Hepatic stellate cell (primary cell): ENCODE measurements at places on chromosomes 11 and 22.

- DNase-seq, result no peak
These were observed 13.4 kb downstream of the CKAP5 start for GRCh38 chr11:46832511-46833214.

GRCh38 chr22:23212061-23213021, 32.0 kb downstream of the BCR start:
- no peak for DNase-seq

GRCh38 chr22:50161508-50162390, 8.8 kb upstream of the PANX2 start:
- no peak for DNase-seq

DNA sequence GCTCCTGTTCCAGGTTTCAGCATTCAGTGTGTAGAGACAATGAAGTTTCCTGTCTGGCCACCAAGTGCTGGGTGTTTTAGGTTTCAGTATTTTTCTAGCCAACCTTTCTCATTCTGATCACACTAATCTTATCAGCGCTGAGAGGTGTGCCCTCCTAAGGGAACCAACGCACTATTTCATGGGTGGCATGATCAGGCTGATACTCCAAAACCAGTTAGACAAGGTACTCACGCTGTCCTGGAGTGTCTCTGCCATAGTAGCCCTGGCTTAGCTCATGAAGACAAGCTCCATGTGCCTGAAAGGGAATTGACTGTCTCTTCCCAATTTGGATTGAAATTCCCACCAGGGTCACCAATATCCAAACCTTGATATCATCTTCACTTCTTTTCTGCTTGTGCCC, 8.0 kb upstream of the RAB38 start:
- no peak for DNase-seq

DNA sequence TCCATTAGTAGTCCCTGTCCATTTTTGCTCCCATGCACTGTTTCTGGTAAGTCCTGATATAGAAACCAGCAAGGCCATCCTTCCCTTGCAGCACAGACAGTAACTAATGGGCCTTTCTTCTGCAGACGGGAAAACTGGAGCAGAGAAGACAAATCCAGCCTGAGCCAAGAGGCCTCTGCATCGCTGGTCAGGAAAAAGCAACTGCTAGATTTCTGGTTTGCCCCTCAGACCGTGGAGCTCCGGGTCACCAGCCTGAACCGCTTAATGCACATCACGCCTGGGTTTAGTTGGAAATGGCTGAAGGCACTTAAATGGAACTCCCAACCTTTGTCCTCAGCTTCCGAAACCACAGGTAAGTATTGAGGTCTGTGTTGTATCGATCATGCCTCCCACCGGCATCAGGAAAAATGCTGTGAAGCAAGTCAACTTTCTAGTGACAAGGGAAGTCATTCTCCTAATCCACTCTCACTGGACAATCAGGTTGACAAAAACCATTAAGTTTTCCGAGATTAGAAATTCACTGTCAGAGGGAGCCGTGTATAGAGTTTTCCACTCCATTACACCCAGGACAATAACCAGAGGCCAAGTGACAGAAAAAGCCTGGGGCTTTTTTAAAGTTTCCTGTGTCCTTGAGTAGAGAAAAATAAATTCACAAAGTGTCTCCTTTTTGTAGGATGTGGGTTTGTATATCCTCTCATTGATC, 14.8 kb upstream of the LMO2 start:
- no peak for DNase-seq

DNA sequence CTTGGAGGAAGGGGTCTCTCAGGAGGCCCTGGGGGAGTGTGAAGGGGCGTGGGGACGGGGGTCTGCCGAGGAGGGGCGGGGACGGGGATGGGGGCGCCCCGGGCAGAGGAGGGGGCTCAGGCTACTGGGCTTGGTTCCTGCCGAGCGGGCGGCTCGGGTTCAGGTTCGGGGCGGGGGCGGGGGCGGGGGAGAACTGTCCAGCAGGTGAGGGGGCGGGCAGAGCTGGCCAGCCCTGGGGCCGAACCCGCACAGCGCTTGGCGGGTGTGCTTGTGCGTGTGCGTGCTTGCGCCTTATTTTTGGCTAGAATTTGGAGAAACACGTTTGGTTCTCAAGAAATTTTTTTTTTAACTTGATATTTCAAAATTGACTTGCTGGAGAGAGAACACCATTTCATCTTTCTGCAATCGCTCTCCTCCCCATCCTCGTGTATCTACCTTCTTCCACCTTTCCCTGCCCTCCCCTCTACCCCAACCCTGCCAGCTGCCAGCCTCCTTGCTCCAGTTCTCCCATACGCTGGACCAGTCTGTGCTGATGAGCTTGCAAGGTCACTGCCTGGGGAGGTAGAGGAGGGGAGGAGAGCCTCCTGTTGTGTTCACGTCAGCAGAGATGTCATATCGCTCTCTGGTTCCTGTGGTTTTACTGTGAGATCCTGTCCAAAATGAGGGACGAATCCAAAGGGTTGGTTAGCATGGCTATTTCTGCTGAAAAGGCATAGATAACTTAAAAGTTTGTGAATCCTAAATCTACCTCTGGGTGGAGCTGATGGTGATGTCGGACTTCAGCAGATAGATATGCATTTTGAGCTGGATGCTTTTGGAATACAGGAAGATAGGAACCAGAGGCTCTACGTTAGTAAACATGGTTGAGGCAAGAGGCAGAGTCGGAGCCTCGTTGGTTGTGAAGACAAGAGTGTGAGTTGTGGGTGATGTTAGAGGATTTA, 668 bp downstream of the MADD start:
- peak; percentile 48 for DNase-seq

GRCh38 chr11:130213979-130214281, 54.3 kb downstream of the ST14 start:
- DNase-seq, result no peak

DNA sequence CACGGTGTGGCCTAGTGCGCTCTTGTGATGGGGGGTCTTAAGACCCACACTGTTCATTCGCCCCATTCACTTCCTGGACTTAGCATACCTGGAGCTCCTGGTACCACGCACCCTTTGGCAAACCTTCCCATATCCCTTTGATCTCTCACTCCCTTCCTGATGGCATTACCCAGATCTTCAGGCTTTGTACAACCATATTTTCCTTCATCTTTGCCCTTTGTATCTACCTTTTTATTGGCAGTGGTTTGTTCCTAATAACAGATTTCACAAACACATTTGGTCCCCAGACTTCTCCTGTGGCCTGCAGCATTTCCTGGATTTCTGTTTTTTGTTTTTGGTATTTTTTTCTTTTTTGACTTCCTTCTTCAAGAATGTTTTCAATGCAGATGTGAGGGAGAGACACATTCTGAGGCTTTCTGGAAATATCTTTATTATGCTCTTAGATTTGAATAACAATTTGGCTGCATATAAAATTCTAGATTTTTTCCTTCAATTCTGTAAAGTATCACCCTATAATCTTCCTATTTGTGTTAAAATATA, 16.1 kb upstream of the IFITM3 start:
- no peak for DNase-seq

DNA sequence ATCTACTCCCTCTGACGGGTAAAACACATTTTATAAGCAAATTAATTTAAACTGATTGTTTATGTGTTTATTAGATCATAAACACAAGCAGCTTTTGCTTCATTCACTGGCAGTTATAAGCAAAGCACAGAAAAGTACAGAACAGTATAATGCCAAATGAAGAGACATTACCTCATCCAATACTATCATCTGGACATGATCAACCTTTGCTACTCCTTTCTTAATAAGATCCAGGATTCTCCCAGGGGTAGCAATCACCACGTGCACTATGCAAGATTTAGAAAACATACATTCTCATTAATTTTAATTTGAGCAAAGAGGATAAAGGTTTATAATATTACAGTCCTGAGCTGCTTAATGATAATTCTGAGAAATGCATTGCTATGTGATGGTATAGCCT, 27.9 kb downstream of the DDX6 start:
- DNase-seq, result no peak

DNA sequence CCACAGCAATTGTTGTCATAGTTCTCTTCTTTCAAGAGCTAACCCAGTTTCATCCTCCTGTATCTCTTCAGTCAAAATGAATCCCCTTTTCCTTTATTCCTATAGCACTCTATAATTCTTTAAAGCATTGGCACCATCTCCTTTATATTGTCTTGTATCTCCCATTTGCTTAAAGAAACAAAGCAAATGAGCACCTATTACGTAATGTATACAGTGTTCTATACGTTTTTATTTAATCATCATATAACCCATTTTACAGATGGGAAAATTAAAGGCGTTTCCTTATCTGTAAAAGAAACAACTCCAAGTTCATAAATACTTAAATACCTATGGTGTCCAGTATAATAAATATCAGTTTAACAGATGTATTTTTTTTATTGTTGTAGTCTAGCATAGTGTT, 6.4 kb upstream of the REXO2 start:
- no peak for DNase-seq

GRCh38 chr11:9787260-9787659, 123.4 kb downstream of the SWAP70 start:
- no peak for DNase-seq

DNA sequence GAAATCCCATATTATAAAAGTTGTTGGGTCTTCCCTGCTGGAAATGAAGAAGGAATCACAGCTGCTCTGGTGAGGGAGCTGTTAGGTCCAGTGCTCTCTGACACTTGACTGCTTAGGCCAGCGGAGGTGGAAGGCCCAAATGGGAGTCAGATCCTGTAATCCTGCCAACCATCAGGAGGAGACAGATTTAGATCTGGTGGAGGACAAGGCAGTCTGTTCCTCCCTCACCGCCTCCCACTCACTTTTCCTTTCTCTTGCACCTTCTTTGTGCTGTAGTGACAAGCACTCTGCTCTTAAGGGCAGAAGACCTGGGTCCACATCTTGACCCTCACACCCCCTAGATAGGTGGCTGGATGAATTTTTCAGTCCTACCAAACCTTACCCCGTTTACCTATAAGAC, 59.7 kb upstream of the CHST1 start:
- DNase-seq, result no peak

DNA sequence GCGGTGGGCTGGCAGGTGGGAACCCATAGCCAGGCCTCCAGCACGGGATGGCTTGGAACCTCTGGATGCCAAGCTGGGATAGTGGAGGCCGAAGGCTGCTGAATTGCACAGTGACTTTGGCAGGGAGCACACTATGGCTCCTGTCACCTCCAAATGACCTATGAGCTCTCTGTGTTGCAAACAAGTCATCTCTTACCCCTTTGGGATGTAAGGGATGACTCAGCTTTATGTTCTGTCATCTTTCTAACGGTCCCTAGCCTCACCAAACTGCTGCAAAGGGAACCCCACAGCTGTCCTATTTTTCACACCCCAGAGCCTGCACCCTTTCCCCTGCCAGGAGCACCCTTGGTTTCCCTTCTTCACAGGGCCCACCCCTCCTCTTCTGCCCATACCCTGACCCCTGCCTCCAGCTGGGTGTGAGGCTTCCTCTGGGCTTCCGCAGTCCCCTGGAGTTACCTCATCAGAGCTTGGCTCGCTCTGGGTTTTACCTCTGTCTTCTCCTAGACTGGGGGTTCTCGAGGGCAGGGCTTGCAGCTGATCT, 2.7 kb upstream of the SCUBE1 start:
- no peak for DNase-seq

GRCh38 chr22:35477911-35478582, 62.6 kb upstream of the RASD2 start:
- peak; percentile 72 for DNase-seq

- DNase-seq, result no peak
These were observed 1.9 kb downstream of the TIGD3 start for GRCh38 chr11:65356394-65356972.
